ENCODE measurements at places on chromosomes 13 and 19.
A peak's percentile ranks its signal among the peaks of the same experiment; 100 is the strongest.

DNA sequence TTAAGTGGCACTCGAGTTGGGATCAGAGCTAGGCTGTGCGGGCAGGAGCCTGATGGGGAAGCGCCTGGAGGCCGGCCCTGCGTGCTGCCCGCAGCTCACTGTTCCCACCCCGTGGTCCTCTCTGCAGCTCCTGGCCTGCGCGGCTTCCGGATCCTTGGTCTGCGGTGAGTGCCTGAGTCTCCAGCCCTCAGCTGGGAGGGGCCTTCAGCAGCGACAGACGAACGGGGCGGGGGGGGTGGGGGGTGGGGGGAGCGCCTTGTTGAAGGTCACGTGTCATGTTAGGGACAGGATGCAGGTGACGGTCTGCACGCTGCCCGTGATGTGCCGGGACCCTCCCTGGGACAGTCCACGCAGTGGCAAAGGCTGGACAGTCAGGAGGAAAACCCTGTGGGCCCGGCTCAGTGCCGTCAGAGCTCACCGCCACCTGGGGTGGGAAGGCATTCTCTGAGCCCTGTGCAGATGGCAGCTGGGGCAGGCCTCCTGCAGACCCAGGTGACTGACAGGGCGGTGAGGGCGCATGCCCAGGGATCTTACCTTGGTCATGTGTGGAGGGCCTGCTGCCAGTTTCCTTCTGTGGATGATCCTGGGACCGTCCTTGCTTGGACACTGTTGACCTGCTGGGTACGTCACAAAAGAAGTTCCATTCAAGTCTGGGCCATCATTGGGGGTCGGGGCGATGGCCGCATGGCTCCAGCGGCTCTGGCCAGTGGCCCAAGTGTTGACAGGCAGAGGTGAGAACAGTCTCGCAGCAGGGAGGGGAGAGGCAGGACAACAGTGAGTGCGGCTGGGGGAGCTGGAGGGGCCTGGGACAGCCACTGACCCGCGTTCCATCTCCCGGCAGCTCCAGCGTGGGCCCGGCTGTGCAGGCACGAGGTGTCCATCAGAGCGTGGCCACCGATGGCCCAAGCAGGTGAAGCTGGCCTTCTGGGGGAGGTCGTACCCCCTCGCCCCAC is 4.3 kb downstream of the NDUFS7 start:
- DNase-seq, result no peak

- DNase-seq, result no peak
Measured at GRCh38 chr13:79398127-79398526, 7.9 kb downstream of the RBM26 start.

GRCh38 chr19:4473011-4473762 is 1.1 kb downstream of the HDGFL2 start:
- DNase-seq, result no peak

DNA sequence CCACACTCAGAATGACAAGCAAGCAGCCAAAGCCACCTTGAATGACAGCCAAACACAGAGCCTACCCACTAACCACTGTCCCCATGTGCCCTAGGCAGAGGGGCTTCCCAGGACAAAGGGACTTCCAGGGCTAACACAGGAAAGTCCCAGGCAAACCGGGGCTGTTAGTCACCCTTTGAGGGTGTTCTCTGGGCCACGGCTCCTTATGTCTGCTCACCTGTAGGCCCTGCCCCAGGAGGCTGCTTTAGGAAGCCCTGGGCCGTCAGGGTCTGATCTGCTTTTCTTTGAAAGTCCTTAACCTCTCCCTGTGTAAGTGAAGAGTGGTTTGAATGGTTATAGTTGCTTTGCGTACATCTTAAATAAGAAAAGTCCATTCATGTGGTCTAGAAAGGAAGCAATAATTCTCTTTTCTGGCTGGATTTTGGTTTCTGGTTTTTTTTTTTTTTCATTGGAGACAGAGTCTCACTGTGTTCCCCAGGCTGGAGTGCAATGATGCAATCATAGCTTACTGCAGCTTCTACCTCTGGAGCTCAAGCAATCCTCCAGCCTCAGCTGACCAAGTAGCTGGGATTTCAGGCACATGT is 161.4 kb downstream of the EFNB2 start:
- DNase-seq, result no peak

DNA sequence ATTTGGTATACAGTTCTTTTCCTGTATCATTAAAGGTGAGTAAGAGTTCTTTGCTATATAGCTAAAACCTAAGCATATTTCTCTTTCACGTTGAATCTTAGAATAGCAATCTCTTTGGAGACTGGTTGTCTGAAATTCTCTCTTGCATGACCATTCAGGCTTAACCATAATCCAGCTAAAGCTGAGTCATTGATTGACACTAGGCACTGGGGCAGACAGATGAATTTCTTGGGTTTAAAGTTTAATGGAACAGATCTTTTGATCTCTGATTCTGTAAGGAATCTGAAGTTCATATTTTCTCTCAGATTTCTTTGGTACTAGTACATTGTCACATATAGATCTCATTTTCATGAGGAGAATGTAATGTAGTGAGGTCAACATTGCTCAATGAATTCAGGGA is 397.3 kb upstream of the MIR17HG start:
- DNase-seq, result no peak

GRCh38 chr19:34120846-34121639 is 51.3 kb upstream of the LSM14A start:
- DNase-seq, result peak; percentile 71

DNA sequence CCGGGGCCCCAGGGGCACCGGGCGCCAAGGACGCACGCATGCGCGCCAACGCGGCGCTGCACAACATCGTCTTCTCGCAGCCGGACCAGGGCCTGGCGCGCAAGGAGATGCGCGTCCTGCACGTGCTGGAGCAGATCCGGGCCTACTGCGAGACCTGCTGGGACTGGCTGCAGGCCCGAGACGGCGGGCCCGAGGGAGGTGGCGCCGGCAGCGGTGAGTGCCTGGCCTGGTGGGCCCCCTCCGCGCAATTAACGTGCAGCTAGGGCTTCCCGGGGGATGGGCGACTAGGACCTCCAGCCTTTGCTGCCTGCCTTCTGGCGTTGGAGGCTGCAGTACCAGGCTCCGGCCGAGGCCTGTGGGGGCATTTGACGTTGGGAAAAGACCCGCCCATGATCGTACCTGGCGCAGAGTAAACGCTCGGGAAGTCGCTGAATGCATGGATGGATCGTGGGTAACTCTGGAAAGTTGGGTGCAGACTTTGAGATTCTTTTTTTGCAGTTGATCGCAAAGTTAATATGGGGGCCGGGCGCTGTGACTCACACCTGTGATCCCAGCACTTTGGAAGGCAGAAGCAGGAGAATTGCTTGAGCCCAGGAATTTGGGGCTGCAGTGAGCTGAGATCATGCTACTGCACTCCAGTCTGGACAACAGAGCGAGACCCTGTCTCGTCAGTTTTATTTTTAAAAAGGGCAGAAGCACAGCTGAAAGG is 7.3 kb downstream of the APC2 start:
- no peak for DNase-seq

- DNase-seq, result no peak
Measured at GRCh38 chr19:52351512-52351911, 15.5 kb downstream of the ZNF610 start.

GRCh38 chr13:30403456-30403855 is 18.8 kb upstream of the UBE2L5 start:
- DNase-seq, result no peak

- peak; percentile 60 for DNase-seq
Measured at GRCh38 chr13:97223711-97224541, 1.8 kb downstream of the MBNL2 start.

GRCh38 chr13:39401046-39401705 is 201.8 kb downstream of the LHFPL6 start:
- no peak for DNase-seq

DNA sequence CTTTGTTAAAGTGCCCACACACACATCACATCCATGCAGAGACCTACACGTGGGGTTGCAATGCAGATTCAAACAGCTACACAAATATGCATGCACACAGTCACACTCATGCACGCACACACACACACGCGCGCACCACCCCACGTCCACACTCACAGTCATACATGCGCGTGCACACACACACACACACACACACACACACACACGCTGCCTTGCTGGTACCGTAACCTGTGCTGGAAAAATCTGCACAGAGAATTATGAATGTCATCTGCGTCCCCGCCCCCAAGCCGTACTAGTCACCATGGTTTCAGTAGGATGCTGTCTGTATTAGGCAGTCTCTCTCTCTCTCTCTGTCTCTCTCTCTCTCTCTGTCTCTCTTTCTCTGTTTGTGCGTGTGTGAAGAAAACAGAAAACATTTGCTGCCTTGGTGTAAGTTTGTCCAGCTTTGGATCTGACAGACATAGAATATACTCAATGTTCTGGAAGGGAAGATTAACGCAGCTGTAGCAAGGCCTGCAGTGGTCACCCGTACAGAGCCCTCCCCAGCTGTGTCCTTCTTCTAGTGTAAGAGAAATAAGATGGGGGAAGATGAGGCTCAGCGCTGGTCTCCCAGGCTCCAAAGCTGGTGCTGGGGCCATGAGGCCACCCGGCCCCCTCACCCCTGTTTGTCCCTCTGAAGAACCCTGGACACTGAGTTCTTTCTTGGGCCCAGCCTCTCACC is 26.4 kb upstream of the DPP9 start:
- DNase-seq, result no peak

GRCh38 chr13:85333506-85334020 is 465.7 kb downstream of the SLITRK6 start:
- no peak for DNase-seq

DNA sequence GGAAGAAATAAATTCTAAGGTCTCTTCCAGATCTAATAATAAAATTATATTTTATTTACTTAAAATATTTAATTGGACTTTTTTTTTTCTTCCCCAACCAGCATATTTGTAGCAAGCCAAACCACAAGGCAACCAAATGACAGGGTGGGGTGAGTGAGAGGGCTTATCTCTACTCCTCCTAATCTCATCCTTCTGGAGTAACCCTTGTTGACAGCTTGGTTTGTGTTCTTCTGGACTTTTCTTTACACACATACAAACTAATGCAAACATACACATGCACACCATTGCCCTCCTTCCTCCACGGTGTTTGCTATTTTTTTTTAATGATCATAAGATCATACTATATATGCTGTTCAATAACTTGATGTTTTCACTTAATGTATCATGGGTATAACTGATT is 383.1 kb downstream of the DLEU7 start:
- DNase-seq, result no peak

DNA sequence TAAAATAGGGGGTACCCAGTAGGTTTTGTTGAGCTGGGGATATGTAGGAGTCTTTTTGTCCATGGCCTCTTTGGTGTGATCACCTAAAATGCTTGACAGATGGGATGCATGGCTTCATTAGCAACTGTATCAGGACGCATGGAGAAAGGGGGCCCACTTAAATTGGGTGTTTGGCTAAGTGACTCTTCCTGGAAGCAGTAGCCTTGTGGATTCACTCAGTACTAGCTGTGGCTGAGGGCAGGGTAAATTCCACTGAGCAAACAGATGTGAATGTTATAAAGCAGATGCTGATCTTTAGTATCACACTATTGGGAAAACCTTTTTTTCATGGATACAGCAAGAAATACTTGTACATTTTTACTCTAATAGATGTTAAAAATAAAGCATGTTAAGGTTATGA is 140.0 kb downstream of the FGF14 start:
- no peak for DNase-seq

- DNase-seq, result no peak
Measured at GRCh38 chr13:45051315-45051714, 62.0 kb downstream of the GPALPP1 start.

DNA sequence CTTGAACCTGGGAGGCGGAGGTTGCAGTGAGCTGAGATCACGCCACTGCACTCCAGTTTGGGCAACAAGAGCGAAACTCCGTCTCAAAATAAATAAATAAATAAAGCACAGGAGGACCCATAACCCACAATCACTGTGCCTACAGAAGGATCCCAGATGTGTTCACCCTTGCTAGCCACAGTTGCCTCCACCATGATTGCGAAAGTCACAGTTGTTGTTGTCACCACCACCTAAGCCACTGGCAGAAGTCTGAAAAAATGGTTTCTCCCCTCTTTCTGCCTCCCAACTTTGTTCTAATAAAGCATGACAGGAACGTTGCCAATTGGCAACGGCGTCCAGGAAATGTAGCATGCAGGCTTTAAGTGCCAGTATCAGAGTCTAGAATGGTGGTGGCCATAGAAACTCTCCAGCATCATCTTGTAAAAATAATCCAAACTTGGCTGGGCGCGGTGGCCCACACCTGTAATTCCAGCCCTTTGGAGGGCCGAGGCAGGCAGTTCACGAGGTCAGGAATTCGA is 2.2 kb upstream of the EPS15L1 start:
- no peak for DNase-seq

DNA sequence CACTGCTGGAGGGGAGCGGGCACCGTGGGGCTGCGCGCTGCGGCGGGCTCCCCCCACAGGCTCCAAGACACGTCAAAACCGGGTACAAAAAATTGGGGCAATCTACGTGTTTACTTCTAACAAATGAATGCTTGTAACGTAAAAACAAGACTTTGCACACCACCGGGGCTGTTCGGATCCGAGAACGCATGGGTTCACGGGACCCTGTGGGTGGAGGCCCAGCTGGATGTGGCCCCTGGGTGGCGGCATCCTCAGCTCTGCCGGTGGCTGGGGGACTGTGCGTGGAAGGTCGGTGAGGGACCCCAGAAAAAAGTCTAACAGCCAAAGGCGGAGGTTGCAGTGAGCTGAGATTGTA is 10.3 kb upstream of the SLC7A10 start:
- no peak for DNase-seq

DNA sequence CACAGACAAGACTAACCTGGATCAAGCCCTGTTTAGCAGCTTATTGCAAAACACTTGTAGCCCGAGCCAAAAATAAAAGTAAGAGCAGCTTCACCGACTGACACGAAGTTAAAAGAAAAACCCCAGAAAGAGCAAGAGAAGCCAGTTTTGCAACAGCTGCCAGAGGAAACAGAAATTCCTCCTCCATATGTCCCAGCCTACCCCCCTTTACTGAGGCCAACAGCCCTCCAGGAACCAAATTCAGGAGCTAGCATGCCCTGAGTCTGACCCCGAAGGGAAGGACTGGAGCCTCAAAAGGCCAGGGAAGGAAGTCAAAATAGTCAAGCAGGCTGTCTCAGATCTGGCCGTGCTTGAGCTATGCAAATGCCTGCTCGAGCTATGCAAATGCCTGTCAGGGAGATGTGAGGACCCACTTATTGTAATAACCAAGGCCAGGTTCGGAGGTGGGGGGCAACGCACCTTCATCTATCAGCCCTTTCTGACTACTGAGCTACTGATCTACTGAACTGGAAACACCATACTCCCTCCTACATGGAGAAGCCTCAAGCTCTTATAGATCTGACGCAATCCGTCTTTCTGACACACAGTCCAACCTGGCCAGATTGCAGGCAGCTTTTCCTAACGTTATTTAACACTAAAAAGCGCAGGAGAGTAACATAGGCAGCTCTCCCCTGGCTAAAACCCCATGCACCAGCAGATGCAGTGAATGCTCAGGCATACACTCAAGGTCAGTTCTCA is 6.7 kb downstream of the SIGLEC11 start:
- no peak for DNase-seq

GRCh38 chr19:47331931-47332547 is at the start of gene C5AR2:
C5AR2 (plus strand) TSS chr19:47332175; CDS start chr19:47340800, 8,625 bp downstream.
- DNase-seq, result no peak

DNA sequence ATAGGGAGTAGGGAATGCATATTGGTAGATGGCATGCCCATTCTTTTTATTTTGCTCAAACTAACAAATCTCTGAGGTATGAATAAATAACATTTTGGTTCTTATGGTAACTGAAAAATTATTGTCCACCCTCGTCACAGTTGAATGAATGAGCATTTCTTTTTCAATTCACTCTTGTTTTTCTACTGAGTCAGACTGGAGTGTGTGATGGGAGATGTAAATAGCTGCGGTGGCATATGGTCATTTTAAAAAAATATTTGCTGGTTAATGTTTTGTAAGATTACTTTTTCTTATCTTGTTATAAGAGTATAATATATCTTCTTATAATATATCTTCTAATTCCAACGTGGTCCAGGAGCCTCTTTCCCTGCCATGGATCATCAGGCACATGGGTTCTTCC is 586.5 kb downstream of the SLITRK5 start:
- no peak for DNase-seq
